ENCODE measurements at places on chromosomes 3 and 15.

GRCh38 chr3:32335365-32336112 lies 56.1 kb upstream of the CMTM7 start:
- DNase-seq: no peak

GRCh38 chr3:55000953-55001352 lies 73.1 kb upstream of the LRTM1 start:
- DNase-seq: no peak

DNA sequence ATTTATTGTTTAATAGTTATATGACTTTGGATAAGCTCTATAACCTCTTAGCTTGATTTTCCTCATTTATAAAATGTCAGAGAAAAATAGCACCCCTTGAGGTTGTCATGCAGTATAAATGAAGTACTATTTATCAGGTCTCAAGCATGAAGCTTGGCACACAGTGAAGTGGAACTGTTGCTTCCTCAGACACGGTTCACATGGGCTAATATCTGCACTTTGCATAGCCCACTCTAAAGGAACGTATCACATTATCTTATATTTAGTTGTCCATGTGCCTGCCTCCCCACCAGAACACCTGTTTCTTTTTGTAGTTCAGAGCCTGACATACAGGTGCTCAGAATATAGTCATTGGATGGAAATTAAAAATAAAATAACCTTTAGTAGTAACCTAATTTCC lies 273.7 kb downstream of the SOX2 start:
- DNase-seq: no peak

DNA sequence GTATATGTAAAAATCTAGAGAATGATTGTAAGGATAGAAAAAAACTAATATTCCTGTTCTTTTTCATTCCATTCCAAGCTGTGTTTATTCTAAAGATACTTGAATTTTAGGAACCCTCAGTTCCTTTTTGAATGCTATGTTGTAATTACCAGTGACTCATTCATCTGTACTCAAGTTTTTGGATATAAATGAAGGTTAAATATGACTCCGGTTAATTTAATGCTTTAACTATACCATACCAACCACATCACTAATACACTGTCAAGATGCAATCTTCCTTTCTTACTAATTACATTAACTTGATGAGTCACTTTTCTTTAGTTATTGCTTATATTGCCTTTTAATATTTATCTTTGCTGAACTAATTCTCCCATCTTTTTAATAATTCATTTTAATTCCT lies 68.8 kb upstream of the ZNF148 start:
- DNase-seq: peak; percentile 83

DNA sequence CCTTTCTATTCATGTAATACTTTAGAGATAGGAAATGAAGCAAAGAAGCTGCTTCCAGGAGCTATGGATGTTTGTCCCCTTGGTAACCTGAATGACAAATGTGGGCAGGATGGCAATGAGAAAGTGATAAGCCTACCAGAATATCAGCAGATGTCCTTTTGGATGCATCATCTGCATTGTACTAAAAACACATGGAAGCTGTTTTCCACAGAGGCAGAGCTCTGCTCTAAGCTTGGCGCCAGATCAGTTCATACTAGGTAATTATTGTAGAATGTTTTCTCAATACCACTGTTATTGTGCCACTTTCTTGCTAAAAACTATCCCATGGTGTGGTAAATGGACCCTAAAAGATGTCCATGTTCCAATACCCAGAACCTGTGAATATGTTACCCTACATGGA lies 100.2 kb downstream of the DTWD1 start:
- no peak for DNase-seq

- DNase-seq: peak; percentile 4
Measured at GRCh38 chr15:95134431-95135110, 903.2 kb downstream of the MCTP2 start.

GRCh38 chr15:99978426-99978825 lies 245.2 kb upstream of the LYSMD4 start:
- DNase-seq: no peak

- DNase-seq: no peak
Measured at GRCh38 chr15:83854321-83854720, 200.4 kb downstream of the ADAMTSL3 start.

DNA sequence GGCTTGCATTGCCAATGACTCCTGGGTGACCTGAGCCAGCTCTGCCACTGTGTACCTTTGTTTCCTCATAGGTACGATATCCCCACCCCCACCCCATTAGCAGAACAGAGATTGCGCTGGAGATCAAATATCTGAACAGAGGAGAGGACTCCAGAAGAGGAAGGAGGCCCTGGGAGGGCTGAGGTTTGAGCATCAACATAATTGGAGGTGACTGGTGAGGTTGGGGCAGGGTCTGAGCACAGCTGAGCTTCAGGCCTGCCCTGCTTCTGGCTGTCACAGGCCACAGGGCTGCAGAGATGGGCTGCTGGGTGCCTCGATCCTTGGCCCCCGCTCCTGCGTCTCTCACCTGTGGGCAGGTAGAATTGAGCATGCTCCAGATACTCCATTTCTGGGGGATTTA lies 21.3 kb upstream of the CACNA2D2 start:
- DNase-seq: no peak

GRCh38 chr3:71685686-71686085 lies 39.5 kb downstream of the EIF4E3 start:
- DNase-seq: no peak

GRCh38 chr15:74608786-74609185 lies 6.8 kb upstream of the CLK3 start:
- no peak for DNase-seq

GRCh38 chr3:9638155-9638554 lies 11.2 kb upstream of the MTMR14 start:
- no peak for DNase-seq

GRCh38 chr15:74427607-74428441 lies 5.9 kb downstream of the SEMA7A start:
- DNase-seq: no peak

DNA sequence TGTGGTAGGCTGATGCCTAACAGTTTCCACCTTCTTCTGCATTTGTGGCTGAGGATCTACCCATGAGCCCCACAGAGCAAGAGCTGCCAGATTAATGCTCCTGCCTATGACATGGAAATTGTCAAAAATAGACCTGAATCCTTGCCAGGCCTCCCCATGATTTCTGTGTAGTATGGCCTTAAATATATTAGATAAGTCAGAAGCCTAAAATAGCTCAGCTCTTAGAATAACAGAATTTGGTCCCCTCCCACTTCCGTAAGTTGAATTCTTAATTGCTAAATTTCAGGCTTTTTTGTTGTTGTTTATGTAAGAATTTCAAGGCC lies 129.0 kb downstream of the SERPINI1 start:
- no peak for DNase-seq

DNA sequence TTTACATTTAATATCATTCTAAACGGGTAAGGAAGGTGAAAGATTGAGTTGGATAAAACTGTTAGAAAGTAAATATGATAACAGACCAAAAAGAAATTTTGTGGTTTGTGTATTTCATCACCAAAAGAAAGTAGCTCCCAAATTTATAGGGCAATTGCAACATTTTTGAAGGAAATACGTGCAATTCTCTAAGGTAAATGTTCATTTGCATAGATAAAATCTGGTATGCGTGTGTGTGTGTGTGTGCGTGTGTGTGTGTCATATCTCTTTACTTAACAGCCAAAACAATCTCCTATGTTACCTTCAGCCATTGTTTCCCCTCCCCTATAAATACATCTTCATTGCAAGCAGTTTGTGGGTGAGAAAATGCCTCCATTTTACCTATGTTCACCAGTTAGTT lies 208.4 kb downstream of the TNIK start:
- DNase-seq: no peak

GRCh38 chr15:50735156-50735555 lies 30.4 kb downstream of the SPPL2A start:
- no peak for DNase-seq

DNA sequence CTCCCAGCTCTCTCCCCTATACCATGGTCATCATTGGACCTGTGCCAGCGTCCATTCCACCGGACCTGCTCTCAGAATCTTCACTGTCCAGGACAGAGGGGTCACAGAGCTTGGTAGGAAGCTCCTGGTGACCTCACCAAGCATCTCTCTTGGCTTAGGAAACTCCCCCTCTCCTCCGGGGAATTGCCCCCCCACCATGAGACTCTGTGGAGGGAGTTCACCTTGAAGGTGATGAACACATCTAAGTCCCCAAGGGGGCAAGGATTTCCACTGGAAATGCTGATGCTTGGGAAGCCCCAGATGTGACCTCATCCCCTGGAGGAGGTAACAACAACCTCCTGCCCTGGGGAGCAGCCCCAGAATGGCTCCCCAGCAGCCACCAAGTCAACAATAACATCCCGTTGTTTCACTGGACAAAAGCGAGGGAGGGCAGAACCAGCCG lies 3.2 kb downstream of the SEMA7A start:
- DNase-seq: peak; percentile 41

DNA sequence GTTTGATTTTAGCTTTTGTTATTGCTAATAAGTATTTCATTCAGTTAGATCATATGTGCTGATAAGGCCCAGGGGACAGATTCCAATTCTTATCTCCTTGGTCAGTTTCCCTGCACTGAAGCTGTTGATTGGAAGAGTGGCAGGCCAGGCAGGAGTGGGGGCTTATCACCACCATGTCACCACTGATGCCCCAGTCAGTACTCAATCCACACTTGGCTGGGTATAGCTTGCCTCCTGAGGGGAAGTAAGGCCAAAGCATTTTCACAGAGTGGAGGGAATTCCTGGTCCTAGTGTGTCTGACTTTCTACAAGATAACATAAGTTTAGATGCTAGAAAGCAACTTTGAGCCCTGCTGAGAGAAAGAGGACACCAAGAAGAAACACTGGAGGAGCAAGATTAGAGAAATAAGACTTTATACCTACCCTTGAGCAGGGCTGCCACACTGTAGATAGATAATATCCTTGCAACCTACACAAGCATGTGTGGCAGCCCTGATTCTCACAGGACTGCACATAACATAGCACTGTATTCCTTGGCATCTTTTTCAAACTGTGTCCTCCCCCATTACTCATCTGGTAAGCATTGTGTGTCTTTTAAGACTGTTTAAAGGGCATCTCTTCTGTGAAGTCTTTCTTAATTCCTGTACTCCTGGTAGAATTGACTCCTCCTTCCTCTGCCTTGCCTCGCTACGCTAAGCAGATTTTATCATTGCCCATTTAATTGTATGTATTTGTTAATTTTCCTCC lies 24.3 kb downstream of the OXNAD1 start:
- DNase-seq: peak; percentile 67

DNA sequence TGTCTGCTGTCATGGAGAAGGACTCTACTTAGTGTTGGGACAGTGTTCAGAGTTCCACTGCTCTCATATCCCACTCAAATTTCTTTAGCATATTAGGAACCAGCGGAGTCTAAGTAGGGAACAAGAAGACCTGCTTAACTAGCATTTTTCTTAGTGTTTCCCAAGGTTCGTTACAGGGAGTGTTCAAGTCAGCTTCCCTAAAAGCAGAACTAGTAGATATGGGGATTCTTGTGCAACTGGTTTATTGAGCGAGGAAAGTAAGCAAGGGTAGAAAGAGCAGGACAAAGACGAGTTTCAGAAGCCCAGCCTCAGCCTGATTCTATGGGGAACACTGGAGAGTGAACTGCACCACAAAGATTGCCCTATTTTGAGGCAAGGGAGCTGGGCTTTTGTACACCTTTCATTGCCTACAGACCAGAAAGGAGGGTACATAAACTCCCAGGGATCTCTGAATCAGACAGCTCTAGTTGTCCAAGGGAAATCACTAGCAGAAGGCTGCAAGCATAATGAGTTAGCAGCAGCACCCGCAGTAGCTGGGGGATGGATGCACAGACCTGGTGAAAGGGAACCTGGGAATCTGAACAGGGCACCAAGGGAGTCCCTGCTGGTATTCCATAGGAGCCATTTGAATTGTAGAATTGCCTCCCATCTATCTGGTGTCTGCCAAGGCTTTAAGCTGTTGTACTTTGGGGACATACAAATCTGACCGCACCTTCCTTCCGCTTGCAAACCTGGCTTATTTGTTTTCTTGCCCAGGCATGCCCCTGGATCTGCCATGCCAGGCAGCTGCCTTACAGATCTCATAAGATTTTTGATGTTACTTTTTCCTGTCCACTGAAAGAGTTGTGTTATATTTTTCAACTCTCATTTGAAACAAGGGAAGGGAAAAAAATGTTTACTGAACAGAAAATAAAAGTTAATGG lies 15.1 kb downstream of the CMTM7 start:
- no peak for DNase-seq

GRCh38 chr3:14386254-14386653 lies 16.2 kb upstream of the SLC6A6 start:
- DNase-seq: no peak

GRCh38 chr3:18097989-18098388 lies 327.1 kb downstream of the SATB1 start:
- DNase-seq: no peak

DNA sequence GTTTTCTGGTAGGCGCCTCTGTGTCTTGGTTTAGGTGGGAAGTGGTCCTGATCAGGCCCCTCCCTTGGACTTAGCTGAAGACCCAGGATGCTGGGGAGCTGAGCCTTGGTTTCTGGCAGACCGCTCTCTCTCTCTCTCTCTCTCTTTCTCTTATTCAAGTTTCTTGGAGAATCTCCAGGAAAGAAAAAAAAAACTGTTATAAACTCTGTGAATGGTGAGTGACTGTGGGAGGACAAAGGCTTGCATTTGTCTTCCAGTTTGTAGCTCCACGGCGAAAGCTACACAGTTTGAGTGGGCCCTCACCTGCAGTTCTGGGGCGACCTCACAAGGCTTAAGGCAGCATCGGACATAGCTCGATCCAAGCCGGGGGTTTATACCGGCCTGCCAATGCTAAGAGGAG lies 7.5 kb downstream of the DET1 start:
- DNase-seq: no peak
